ENCODE measurements at places on chromosomes 16 and 17.

DNA sequence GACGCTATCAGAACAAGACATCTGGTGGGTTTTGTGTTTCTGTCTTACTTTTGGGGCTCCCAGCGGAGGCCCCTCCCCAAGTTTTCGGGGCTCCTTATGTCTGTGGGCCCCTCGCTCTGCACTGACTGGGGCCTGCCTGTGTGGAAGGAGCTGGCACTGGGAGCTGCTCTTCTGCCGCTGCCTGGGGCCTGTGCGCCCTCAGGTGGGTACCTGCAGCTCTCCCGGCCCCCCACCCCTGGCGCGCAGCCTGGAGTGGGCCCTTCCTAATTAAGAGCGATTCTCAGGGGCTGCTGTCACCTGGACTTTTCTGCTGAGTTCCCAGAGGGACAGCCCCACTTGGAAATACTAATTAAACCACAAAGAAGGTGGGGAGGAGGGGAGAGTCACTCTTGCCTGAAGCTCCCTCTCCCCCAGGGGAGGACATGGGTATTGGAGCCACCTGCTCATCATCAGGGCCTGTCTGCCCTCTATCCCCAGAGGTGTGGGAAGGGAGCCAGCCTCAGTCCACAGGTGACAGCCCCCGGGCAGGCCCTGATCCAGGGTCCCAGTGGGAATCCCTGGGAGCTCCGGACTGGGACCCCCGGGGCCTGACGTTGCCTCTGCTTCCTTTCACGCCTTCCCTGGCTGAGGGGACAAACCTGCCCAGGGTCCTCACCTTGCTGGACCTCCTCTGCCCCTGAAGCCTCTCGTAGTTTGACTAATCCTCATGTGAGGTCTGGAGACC lies 36.5 kb downstream of the GSE1 start:
- DNase-seq = no peak

DNA sequence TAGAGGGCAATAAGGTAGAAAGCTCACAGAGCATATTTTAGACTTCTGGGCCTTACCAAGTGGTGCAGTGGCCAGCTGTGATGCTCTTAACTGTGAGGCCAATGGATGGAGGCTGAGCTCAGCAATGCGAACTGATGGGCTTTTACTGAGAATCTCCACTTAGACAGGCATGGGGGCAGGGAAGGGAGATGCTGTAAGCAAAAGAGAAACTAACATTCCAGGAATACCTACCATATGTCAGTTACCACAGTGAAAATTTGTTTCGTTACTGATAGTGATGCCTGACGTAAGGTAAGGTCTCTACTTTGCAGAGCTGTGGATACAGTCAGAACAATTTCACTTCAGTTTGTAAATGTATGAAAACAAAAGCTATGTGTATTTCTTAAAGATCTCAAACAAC lies 250.6 kb upstream of the ZFHX3 start:
- no peak for DNase-seq

- DNase-seq = no peak
These were observed 178.3 kb downstream of the MAP2K6 start for GRCh38 chr17:69592692-69593350.

GRCh38 chr17:58822148-58823050 lies 66.7 kb downstream of the PPM1E start:
- peak; percentile 58 for DNase-seq

GRCh38 chr16:8959921-8960787 lies 3.6 kb downstream of the USP7 start:
- DNase-seq = no peak

DNA sequence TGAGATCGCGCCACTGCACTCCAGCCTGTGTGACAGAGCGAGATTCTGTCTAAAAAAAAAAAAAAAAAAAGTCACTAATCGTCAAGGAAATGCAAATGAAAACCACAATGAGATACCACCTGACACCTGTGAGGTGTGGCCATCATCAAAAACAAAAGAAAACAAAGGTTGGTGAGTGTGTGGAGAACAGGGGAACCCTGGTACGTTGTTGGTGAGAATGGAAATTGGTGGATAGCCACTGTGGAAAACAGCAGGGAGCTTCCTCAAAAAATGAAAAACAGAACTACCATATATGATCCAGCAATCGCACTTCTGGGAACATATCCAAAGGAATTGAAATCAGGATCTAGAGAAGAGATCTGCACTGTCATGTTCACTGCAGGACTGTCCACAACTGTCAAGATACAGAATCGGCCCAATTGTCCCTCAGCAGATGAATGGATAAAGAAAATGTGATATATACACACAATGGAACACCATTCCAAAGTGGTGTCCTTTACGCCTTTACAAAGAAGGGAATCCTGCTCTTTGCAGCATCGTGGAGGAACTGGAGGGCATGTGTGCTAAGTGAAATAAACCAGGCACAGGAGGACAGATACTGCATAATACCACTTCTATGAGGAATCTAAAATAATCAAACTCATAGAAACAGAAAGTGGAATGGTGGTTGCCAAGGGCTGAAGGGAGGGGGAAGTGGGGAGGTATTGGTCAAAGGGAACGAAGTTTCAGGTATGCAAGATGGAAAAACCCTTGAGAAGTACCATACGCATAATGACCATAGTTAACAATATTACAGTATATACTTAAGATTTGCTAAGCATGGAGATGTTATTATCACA lies 63.5 kb upstream of the PLCG2 start:
- DNase-seq = no peak

DNA sequence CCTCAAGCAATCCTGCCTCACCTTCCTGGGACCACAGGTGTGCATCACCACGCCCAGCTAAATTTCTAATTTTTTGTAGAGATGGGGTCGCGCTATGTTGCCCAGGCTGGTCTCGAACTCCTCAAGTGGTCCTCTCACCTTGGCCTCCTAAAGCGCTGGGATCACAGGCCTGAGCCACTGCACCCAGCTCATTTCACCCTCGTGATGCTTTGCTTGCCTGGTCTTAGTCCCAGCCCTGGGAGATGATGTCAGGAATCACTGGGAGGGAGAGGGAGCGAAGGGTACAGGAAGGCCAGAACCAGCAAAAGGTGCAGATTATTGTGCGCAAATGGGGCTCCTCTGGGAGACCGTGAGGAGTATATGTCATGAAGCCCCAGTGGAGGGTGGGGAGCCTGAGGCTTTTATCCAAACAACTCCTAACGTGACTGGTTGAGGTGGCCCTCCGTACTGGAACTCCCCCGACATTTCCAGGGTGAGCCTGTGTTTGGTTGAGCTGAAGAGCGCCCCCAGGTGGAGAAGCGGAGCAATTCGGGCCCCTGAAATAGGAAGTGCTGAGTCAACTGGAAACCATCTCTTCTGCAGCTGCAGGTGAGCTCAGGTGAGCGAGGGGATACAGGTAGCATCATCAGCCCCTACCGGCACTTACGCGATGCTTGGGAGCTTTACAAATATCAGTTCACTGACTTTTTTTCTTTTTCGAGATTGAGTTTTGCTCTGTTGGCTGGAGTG lies 41.2 kb upstream of the HAPSTR1 start:
- DNase-seq = no peak

All from NCI-H446 (cell line).